Inflammatory macrophage (primary cell): ENCODE measurements at places on chromosomes 7 and 10.

- no peak for DNase-seq
Observed at GRCh38 chr7:112940314-112940732, 146.3 kb downstream of the GPR85 start.

DNA sequence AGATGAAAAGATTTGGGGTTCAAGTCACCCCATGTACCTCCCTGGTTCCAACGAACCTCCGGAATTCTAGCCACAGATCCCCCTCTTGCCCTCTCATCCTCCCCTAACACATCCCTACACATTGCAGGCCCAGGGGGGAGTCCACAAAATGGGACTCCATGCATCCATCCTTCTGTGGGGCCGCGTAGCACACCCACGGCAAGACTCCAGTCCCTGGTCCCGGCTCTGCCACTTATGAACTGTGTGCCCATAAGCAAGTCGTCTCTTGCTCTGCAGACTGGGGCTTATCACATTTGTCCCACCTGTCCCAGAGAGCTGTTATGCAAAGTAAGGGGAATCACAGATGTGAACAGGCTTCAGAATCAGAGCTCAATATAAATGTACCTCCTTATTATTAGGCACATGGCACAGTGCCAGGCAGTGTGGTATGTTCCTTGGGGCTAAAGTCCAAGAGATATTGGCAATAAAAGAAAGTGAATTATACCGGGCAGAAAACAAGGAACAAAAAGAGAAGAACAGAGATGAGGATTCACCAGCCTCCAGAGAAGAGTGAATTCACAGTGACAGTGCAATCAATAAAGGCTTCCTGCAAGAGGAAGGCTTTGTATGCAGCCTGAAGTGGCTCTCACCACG is 73.9 kb downstream of the KCNMA1 start:
- DNase-seq, result no peak

DNA sequence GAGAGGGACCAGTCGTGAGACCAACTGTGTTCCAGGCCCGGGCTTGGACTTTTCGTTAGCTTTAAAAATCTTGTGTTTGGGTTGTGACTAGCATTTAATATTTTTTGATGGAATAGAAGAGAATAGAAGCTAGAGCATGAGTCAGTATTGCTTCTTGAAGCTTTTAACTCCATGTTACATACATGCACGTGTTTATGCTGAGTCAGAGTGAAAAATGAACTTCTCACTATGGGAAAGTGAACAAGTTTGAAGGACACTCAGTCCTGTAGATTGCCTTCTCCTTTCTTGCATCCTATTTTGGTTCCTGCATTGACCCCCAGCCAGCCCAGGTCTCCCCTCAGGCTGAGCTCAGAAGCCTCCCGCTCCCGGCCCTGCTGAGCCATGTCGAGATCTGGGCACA is 31.8 kb downstream of the GHRHR start:
- peak; percentile 14 for DNase-seq

- peak; percentile 75 for DNase-seq
Observed at GRCh38 chr7:47587351-47587750, 5.4 kb upstream of the TNS3 start.

DNA sequence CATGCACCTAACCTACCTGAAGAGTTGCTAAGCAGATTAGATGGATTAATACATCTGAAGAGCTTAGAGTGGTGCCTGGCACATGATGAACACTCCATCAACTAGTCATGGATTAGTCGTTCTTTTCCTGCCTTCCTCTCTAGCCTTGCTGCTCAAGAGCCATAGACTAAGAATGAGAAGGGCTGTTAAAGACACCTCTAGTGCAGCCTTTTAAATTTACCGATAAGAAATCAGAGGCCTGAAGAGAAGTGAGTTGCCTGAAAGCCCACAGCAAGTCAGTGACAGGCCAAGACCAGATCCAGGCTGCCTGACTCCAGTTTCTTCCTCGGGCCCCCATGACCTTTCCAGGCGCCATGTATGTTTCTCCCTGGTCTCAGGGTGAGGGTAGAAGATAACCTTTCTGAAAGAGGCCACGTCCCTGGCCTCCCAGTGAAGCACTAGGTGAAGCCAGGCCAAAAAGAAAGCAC is 6.5 kb downstream of the TSPAN15 start:
- DNase-seq, result no peak

- DNase-seq, result no peak
Observed at GRCh38 chr7:99004781-99005500, 126.6 kb downstream of the TRRAP start.

DNA sequence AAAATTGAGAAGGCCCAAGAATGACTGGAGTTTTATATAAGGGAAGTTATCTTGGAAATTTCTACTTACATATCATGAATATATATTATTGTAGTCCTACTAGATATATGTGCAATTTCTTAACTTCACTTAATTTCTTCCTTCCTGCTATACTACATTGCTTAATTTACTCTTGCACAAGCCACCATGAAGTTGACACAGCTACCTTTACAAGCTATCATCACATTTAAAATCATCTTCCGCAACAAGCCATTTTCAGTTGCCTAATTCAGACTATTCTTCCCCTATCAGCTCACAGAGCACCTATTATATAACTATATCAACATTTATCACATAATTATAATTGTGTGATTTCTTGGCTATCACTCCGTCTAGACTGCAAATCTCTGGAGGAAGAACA is 418.4 kb downstream of the PARD3 start:
- DNase-seq, result peak; percentile 80

DNA sequence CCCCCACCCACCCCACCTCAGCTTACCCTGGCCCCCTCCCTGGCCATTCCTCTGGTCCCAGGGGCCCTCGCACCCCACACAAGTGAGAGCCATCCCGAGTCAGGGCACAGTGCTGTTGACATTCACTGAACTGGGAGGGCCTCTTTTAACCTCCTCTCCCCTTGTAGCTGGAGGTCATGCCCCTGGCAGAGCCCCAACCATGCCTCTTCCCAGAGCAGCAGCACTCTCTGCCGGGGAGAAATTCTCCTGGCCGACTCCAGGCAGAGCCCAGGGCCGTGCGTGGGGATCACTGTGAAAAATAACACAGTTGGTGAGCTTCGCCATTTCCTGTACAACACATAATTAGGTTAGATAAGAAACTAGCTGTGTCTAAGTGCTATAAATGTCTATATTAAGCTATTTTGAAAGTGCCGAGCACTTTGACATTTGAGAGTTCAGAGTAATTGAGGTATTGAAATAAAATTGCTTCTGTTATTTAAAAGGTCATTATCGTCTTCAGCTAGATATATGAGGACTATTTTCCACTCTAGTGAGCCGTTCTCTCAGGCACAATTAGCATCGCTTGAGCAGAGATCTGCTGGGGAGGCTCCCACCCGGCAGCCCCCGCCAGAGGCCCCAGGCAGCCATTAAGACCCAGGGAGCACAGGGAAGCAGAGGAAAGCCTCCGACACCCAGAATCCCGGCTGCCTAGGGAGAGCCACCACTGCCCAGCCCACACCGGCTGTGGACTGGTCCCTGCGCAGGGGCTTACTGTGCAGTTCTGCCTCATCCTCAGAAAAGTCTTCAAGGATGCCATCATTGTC is 62.4 kb upstream of the LRRC18 start:
- DNase-seq, result no peak

- DNase-seq, result no peak
Observed at GRCh38 chr7:106108991-106109390, 3.1 kb downstream of the SYPL1 start.

DNA sequence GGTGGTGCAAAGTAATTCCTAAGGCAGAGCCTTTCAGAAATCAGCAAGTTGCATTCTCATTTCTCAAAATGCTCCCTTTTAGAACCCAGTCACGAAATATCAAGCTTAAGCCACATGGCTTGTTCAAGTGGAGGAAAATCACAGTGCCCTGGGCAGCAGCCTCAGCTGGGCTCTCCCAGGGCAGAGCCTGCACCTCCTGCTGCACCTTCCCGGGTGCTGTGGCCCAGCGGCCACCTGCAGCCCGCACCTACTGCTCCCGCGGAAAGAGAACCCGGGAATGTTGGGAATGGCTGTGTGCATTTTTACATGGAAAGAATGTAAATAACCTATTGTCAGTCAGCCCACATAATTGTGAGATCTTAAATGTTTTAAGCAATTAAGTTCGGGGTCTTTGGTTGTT is 396.5 kb upstream of the VSTM2A start:
- no peak for DNase-seq

- peak; percentile 44 for DNase-seq
Observed at GRCh38 chr7:38743899-38744298, 112.7 kb upstream of the AMPH start.

DNA sequence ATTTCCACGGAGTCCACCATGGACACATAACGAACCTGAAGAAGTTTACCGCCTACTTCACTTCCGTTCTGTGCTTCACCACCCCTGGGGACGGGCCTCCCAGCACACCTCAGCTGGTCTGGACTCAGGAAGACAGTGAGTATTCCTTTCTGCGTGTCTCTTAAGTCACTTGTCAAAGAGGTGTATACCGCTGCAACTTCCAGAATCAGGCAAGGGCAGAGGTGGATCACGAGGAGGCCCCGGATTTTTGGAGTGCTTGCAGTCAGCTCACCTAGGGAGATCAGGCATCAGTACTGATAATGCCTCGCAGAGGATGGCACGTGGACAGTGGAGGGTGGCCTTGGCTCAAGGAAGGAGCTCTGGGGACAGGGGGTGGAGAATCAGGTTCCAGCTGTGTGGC is 630.4 kb upstream of the FOXK1 start:
- DNase-seq, result no peak

DNA sequence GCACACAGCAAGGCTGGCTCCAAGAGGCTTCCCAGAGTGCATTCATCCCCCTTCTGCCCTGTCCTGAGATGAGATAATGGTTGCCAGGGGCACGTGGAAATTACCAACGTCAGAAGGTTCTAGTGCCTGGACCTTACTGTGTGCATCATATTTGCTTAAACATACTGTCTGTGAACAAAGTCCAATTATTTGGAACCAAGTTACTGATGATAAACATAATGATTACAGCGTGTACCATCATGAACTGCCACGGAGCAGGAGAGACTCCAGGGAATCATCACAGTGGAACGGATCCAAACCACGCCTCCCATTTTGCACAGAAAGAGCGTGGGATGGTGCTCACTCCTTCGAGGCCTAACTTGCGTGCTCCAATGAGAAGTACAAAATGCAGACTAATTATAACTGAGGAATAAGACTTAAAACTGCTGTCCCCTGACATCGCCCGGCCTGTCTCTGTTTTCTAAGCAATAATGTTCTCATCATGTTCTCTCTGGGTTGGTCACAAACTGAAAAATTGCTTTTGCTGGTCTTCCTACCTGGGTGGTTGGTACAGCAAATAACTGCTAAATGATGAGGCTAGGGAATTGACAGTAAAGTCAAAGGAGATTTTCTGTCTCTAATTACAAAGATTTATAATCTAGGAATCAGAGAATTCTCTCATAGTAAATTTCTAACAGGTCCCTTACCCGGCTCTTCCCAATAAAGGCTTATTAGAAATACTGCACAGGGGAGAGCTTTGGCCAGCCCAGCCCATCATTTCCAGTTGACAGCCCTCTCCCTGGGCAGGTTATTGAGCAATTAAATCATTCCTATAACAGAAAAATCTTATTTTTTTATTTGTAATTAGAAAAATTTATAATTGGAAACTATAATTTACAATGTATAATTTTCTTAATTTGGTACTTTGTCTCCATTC is 182.2 kb downstream of the CAMK1D start:
- DNase-seq, result no peak

DNA sequence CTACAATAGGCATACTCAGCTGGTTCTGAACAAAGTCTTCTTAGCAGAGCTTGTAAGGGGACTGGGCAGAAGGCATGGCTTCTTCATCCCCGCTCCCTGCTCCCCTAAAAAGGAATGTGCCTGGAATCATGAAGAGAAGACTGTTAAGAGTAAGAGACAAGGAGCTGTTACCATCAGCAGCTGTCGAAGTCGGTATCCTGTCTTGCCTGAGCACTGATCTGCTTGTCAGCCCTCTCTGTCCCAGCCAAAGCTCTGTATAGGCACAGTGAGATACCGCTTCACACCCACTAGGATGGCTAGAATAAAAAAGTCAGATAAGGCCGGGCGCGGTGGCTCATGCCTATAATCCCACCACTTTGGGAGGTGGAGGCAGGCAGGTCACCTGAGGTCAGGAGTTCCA is 2.4 kb downstream of the ABLIM1 start:
- DNase-seq, result no peak
